ENCODE measurements at places on chromosomes 7 and 10.

DNA sequence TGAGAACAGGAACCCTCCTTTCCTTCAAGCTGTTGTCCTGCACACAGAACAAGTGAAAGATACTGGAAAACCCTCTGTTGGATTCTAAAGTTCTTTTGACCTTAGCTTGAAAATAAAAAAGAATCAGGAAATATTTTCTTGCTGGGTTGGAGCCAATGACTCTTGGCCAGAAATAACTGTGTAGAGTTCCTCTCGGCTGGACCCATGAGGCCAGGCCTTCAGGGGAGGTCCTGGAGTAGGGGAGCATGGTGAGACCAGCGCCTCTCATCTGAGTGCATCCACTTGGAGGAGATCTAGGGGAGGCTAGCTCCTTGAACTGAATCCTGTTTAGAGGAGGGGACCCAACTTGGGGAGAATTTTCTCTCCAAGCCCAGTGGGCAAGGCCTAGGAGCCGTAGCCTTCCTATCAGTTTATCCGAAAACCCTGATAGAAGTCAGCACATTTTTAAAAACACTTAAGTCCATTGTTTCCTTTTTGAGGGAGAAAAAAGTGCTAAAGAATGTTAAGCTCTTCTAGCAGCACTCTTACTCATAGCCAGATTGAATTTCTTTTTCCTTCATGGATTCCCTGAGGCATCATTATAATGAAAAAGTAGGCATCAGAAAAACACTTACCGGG lies 635.7 kb upstream of the ANKRD30A start:
- DNase-seq = no peak

GRCh38 chr7:96410126-96410839 lies 88.4 kb upstream of the SLC25A13 start:
- no peak for DNase-seq

DNA sequence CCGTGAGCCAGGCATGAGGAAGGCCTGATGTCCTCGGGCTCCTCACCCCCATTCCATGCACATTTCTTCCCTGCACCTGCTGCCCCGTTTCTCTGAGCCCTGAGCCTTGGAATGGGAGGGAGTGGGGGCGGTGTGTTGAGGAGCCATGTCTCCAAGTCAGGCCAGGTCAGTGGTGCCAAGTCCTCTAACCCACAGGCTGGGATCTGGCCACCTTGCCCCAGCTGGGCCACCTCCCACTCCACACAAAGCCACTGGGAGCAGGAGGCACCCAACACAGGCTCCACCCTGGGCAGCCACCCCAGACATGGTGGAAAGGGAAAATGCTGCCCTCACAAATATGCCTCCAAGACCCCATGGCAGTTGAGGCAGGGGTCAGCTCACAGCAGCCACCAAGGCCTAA lies 27.7 kb downstream of the ZCCHC24 start:
- DNase-seq = no peak

- DNase-seq = no peak
Observed at GRCh38 chr7:19090526-19090925, 26.9 kb downstream of the TWIST1 start.

GRCh38 chr7:74441801-74442200 lies 11.9 kb upstream of the GTF2IRD1 start:
- DNase-seq = no peak

DNA sequence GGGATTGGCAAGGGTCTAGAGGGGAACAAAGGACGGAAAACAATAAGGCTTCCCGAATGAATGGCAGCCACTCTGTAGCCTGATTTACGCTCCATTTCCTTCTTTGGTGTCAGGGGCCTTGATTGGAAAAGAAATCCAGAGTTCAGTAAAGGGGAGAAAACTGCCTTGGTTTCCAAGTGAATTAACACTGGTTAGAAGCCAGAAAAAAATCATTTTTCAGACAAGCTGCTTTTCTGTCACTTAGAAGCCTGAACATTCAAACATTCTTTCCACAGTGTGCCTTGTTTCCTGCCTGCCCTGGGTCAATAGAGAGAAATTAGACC lies 283 bp upstream of the TRDMT1 start:
- no peak for DNase-seq

- no peak for DNase-seq
Observed at GRCh38 chr10:90930971-90931871, 10.3 kb upstream of the ANKRD1 start.

DNA sequence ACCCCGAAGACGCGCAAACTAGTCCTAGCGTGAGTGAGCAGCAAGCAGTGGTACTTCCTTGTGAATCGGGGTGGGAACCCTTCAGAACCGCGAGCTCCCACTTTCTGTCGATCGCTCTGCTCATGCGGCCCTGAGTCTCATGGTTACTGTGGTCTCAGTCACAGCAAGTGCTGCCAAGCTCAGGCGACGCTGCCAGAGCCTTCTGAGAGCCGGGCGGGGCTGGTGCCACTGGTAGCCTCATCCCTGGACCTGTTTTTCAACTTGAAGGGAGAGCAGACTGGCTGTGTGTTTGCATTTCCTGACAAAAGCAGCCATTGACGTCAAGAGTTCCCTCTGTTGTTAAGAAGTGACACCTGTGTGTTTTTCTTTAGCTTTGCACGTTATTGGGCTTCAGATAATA lies 32.9 kb upstream of the BHLHA15 start:
- DNase-seq = no peak

DNA sequence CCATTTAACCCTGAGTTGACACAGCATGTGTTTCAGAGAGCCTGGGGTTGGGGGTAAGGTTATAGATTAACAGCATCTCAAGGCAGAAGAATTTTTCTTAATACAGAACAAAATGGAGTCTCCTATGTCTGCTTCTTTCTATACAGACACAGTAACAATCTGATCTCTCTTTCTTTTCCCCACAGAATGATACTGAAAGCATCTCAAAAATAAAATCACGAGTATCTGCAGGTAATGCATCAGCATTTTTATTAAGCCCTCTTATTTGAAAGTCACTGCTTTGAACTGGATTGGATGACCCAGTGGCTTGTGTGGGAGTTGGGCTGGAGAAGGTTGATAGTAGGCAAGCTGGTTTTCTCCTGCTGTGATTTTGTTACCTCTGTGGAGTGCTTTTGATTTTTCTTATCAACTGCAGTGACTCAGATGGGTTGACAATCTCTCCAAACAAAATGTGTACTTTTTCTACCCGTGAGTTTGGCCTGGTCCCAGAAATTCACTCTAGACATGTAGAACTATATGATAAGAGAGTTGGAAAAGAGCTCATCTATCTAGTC lies 253.5 kb upstream of the PRKCQ start:
- DNase-seq = no peak

GRCh38 chr7:150778014-150778737 lies 22.0 kb downstream of the TMEM176B start:
- DNase-seq = no peak

DNA sequence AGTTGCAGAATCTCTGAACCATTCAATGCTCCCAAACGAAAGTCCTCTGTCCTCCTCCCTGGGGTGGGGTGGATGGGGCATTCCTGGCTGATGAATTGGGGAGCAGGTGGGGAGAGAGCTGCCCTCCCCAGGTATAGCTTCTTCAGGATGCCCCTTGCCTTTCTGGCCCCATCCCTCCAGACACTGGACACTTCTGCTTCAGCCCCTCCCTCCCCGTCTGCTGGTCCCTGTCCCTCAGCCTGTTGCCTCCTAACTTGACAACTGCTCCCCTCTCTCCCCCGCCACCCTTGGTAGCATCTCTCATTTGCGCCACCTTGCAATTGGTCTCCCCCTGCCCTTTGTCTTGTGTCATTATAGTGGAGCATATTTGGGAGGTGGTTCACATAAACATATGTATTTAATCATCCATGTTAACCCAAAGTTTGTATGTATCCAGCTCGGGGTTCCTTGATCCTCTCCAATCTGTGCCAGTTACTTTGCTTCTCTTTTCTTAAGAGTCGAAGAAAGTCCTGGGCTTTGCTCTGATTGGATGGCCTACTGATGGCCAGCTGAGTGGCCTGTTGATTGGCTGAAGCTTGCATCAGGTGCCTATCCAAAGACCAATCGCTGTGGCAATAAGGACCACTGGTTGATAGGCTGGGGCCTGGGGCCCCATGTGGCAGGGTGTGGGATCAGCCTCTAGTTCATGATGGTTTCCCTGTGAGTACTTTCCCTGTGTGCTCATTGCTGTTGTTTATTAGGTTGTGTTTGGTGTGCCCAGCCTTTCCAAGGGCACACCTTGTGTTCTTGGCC lies 4.0 kb upstream of the GCK start:
- DNase-seq = no peak

All from stimulated activated CD4-positive, alpha-beta T cell treated with anti-CD3 and anti-CD28 coated beads, Interleukin-2, amount 100 ng/mL, for 24 hours (primary cell).